ENCODE measurements at places on chromosomes 3 and 15.

DNA sequence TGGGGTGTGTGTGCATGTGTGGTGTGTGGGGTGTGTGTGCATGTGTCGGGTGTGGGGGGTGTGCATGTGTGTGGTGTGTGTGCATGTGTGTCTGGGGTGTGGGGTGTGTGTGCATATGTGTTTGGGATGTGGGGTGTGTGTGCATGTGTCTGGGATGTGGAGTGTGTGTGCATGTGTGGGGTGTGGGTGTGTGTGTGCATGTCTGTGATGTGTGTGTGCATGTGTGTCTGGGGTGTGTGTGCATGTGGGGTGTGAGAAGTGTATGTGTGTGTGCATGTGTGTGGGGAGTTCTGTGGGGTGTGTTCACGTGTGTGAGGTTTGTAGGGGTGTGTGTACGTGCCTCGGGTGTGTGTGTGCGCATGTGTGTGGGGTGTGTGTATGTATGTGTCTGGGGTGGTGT is 6.7 kb upstream of the OCA2 start:
- no peak for DNase-seq

- DNase-seq = peak; percentile 94
Measured at GRCh38 chr3:39177708-39178332, 14.6 kb downstream of the XIRP1 start.

DNA sequence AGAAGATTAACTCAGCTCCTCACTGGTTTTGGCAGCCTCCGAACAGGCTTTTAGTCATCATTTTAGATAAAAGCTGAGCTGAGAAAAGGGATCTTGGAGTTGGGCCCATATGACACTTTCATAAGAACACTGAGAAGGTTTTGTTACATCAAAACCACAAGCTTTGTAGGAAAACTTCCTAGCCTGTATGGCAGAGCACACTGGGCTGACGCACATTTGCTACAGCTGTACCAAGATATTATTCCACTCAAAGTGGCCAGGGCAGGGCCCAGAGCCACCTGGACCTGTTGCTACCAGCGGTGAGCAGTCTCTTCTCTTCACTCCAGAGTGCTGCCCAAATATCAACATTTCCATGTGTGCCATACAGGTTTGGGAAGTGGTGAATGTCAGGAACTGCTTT is 160.5 kb upstream of the CCDC54 start:
- no peak for DNase-seq

GRCh38 chr3:195900436-195901355 is 7.7 kb downstream of the TNK2 start:
- peak; percentile 61 for DNase-seq

GRCh38 chr3:51968170-51968775 is 1.0 kb upstream of the PCBP4 start:
- DNase-seq = no peak

GRCh38 chr15:91077029-91077428 is 23.0 kb upstream of the SV2B start:
- no peak for DNase-seq

DNA sequence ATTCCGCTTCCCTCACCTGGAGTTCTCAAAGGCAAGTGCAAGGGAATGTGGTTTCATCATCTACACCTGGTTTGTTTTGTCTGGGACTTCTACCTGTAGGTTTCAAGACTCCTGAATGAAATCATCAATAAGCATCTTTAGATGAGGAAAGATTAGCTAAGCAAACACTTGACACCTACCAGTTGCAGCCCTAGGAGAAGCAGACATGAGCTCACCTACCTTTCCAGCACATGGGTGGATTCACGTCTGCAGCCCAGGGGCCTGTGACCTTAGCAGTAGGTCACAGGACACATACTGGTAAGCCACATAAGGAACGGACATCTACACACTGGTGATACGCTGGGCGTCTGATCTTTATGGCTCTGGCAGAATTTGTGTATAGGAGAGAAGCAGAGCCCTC is 26.7 kb downstream of the SLCO2A1 start:
- DNase-seq = no peak

DNA sequence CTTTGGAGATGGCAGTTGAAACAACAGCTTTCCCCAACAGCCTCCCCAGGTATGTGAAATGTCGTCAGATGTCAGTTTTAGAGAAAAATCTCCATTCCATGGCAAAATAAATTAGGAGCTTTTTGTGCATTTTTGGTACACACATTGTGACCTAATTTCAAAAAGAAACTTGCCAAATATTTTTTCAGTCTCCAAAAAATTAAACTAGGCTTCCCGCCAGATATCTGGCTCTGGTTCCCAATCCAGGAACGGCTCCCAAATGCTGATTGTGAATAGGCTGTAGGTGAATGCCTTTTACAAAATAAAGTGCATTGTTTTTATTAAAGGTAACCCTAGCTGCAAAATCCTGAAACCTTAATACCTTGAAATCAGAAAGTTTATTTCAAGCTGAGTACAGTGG is 10.9 kb downstream of the KCNAB1 start:
- DNase-seq = no peak

DNA sequence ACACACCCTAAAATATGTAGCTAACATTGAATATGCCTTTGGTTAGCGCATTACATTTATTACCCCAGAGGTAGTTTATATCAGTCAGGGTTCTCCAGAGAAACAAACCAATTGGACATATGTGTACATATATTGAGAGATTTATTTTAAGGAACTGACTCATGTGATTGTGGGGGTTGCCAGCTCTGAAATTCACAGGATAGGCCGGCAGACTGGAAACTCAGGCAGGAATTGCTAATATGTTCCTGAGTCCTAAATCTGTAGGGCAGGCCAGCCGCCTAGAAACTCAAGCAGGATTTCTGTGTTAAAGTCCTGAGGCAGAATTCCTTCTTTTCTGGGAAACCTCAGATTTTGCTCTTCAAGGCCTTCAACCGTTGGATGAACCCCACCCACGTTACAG is 189.7 kb downstream of the CDIN1 start:
- DNase-seq = peak; percentile 2

DNA sequence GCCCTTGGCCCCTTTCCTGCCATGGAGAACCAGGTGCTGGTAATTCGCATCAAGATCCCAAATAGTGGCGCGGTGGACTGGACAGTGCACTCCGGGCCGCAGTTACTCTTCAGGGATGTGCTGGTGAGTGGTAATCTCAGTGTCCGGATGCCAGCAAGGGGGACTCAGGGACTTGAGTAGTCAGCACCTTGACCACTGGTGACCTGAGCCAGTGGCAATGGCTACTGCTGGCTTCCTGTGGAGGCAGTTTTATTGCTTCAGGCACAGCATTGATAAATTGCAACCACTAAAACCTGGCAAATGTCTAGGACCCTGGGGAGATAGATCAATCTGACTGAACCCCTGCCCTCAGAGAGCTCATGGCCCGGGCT is 830 bp downstream of the MAP2K5 start:
- no peak for DNase-seq

GRCh38 chr3:9041626-9042025 is 78.4 kb upstream of the RAD18 start:
- DNase-seq = no peak

DNA sequence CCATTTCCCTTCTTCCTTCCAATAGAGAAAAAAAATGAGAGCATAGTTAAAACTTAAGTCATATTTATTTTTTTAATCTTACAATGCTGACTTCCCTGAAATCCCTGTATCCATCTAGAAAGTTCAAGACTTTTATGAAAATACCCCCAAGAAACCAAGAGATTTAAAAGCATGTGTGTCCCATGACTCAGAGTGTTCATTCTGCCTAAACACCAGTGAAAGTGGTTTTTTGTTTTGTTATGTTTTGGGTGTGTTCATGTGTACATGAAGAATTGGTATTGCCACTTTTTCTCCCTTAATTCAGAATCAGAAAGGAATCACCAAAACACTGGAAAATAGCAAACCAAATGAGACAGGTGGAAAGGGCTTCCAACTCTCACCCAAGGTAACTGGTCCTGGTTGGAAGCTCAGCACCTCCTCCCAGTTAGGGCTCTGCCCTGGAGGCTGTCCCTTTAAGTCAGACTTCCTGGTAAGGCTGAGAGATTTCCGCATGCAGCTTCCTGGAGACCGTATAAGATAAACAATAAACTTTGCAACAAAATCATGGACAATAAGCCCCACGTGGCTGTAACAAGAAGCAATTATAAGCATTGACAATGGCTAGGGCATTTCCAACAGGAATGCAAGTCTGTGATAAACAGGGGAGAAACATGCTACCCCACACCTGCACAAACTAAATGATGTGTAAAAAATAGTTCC is 121.9 kb upstream of the ARHGEF3 start:
- peak; percentile 10 for DNase-seq

- peak; percentile 36 for DNase-seq
Measured at GRCh38 chr3:5464649-5465048, 277.1 kb downstream of the EDEM1 start.

- DNase-seq = no peak
Measured at GRCh38 chr3:197234947-197235914, 63.2 kb downstream of the DLG1 start.

DNA sequence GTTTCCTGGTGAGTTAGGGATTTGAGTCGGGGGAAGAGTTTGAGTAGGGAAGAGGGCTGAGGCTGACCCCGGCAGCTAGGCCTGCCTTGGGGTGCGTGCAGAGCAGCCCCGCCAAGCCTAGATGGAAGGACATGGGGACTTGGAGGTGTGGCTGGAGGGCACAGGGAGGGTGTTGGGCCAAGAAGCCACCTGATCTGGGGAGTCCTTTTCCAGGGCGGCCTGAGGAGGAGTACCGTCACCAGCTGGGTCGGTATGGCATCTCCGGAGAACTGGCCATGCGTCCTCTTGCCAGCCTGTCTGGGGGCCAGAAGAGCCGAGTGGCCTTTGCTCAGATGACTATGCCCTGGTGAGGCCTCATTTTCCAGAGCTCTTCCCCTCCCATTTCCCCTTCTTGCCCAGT is 6.9 kb downstream of the ABCF3 start:
- DNase-seq = no peak

DNA sequence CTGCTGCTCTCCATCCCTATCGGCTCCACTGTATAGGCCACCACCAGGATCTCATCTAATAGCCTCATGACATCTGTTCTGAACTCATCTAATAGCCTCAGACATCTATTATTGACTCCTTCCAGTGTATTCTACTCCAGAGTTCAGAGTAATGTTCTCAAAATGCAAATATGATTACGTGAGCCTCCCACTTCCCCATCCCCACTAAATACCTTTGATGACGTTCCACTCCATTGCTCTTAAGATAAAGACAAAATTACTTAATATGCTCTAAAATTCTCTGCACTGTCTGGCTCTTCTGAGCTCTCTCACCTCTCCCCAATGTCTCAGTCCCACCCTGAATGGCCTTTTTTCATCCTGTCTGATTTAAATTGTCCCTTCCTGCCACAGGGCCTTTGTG is 94.7 kb downstream of the SAMMSON start:
- DNase-seq = no peak

- DNase-seq = no peak
Measured at GRCh38 chr3:7663771-7664170, 802.9 kb downstream of the GRM7 start.

DNA sequence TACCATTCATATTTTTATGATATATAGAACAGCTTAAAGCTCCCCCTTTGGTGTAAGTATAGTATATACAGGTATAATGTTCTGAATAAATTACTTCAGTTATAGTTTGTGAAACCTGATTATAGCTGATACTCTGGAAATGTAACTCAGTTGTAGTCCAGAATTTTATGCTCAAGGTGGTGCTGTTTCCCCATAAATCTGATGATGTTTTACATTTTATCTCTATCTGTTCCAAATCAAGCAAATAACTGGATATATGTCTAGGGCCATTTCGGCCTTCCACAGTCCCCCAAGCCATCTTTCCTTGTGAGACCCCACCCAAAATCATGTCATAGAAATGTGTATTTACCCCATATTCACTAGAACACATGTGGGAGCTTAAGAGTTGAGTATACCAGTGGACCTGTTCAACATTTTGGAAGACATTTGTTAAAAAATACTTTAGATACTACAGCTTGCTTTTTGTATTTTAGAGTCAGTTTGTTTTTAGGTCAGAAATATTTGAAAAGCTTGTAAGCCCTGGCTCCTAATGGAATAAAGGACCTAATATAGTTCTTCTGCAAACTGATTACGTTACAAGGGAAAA is 107.1 kb downstream of the ATG7 start:
- DNase-seq = no peak

DNA sequence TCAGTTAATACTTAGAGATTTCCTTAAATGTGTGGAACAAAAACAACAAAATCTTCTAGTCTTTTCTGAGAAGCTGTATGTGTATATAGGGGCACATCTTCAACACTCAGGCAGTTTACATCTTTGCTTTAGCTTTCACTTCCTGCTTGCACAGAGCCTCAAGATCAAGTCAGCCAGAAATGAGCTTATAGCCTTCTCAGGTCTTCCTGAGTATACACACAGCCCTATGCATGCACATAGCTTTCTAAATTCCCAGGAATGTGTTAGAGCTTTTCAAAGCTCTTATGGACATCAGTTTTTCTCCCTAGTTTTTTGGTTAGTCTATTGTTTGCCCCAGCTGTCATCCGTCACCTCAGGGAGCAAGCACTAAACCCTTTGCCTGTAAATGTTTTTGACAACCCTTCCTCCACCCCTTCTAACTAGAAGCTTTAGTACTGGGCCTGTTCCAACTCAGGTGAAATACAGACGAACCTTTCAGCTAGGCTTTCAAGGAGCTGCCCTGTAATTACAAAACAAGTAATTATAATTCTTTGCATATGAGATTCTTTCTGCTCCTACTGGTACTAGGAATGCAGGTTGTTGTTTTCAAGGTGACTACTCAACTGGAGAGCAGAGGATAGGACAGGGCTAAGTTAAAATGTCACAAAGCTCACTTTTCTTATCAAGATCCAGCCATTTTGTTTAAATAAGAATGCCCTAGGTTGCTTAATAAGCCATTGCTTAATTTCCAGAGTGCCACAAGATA is 22.6 kb upstream of the MTMR10 start:
- peak; percentile 16 for DNase-seq

DNA sequence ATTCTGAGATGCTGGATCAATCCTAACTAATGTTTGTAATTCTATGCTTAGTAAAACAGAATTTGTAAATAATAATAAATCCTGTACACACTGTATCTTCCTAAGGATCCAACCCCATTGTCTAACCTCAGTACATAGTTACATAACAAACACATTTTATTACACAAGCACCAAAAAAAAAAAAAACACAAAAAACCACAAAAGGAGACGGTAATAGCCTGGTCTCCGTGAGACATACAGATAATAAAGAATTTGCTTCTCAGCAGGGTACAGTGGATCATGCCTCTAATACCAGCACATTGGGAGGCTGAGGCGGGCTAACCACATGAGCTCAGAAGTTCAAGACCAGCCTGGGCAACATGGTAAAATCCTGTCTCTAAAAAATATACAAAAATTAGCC is 558.7 kb downstream of the MAGI1 start:
- no peak for DNase-seq

All from inflammatory macrophage treated with lipopolysaccharide for 1 hour (primary cell).